ENCODE measurements at places on chromosomes 7 and 10.

GRCh38 chr7:99248391-99249095 is 24.1 kb upstream of the MYH16 start:
- DNase-seq: no peak

DNA sequence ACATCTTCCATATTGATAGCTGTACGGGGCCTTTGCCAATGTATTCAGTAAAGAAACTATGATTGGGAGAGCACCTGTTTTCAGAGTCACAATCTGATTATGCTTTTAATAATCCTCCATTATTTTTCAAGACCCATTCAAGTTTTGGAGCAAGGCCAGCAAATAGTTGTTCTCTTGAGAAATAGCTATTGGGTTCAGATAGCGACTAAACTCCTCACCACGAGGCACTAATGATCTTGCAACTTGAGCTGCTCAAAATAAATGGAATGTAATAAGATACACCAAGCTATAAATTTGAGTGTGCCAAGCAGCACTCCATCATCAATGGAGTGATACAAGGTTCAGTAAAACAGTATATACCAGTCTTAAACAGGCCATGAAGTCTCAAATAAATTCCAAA is 7.4 kb upstream of the MALRD1 start:
- no peak for DNase-seq

DNA sequence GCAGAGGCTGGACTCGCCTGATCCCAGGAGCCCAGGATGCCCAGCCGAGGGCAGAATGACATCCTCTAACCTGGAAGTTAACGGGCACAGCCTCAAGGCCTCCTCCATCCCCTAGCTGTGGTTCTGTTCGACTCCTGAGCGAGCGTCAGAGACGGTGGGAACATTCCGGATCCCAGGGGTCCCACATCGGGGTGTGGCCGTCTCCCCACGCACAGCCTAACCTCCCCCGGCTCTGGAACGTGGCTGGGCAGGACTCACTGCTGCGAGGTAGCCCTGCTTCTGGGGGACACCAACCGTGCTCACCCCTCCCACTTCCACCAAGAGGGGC is 8.4 kb downstream of the FOXL3 start:
- no peak for DNase-seq

DNA sequence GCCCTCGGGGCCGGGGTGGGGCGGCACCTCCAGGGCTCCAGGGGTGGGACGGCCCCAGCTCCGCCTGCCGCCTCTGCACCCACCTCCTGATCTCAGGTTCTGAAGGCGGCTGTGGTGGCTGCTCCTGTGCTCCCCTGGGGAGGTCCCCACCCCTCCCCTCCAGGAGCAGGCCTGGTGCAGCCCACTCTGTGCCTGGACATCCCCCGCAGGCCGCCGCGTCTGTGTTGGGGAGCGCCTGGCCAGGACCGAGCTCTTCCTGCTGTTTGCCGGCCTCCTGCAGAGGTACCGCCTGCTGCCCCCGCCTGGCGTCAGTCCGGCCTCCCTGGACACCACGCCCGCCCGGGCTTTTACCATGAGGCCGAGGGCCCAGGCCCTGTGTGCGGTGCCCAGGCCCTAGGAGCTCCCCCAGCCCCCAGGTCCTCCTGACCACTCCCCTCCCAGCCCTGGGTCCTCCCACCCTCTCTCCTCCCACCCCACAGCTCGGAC is 5.5 kb downstream of the CYP2W1 start:
- DNase-seq: no peak

DNA sequence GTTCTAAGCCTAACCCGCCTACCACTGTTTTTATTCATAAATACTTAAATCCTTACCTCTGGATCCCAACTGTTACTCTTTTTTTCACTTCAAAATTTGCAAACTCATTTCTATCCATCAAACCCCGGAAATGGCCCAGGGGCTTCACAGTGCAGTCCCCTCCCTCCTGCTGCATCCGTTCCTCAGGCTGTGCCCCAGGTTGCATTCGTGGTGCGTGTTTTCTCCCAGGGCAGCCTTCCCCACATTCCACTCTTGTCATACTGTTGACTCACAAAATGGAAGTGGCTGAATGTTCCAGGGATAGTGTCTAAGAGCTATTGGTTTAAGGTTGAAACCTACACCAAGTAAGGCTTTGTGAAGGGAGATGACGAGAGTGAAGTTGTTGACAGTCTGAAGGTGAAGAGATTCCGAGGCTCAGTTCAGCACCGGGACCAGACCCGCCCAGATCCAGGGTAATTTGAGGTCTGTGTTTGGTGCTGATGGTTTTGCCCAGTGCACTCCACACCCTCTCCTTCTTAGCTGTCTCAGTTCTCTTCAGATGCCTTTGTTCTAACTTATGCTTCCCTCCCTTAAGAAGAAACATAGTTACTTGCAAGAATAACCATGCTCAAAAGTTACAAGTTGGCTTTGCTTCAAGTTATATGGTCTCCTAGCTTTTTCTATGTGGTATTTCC is 7.7 kb downstream of the INSIG1 start:
- DNase-seq: no peak

DNA sequence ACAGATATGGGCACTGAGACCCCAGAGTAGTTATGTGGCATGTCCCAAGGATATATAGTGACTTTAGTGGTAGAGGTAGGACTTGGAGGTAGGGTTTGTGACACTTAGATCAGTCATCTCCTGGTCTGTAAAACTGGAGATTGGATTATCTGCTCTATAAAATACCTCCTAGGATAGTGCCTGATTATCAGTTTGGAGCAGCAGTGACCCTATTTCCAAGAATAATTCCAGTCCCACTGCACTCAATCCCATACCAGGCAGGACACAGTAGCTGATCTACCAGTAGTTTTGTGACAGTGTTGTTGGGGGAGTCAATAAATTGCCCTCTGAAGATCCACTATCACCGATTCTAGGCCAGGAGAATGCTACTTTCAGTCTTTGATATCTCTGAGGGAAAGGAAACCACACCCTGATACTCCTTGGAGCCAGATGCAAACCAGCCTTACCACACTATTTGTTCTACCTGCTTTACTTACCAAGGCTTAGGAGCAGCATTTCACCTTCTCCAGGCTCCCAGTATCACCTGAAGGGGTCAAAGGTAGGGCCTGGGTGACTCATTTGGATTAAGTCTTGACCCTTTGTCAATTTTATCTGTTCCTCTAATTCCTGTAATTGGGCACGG is 30.6 kb downstream of the KMT2E start:
- DNase-seq: no peak

DNA sequence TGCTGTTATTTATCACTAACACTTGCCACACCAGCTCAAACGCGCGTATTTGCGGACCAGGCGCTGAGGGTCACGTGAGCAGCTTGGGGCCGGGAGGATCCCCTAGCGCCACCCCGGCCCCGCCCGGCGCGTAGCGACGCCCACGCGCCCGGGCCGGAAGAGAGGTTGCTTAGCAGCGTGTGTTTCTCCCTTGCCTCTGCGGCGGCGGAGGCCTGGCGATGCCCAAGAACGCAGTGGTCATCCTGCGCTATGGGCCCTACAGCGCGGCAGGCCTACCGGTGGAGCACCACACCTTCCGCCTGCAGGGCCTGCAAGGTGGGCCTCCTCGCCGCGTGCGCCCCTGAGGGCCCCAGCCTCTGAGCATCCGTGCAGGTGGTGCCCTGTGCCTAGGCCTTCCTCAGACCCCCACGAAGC is at the start of gene C10orf53:
C10orf53 (plus strand) TSS at position 172 of the 414 bp plus-strand sequence; CDS start at position 219, 47 bp downstream.
- DNase-seq: no peak

DNA sequence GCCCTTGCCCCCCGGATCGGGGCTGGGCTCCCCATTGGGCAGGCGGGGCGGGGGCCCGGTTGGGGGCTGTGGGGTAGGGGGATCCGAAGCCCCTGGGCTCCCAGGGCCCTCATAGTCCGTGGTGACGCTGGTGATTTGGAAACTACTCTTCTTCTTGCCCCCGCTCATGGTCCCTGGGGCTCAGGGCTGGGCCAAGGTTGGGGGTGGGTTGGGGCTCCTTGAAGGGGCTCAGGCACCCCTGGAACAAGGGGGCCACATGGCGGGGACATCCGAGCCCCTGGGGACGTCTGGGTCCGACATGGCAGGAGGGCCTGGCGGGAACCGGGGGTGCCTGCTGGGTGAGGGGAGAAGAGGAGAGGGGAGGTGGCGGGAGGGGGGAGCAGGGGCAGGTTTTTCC is 1.1 kb downstream of the TSC22D4 start:
- DNase-seq: no peak

- DNase-seq: no peak
These were observed 671 bp upstream of the PAXIP1 start for GRCh38 chr7:155003376-155004214.

- no peak for DNase-seq
These were observed 3.9 kb downstream of the TECTB start for GRCh38 chr10:112286837-112287818.

DNA sequence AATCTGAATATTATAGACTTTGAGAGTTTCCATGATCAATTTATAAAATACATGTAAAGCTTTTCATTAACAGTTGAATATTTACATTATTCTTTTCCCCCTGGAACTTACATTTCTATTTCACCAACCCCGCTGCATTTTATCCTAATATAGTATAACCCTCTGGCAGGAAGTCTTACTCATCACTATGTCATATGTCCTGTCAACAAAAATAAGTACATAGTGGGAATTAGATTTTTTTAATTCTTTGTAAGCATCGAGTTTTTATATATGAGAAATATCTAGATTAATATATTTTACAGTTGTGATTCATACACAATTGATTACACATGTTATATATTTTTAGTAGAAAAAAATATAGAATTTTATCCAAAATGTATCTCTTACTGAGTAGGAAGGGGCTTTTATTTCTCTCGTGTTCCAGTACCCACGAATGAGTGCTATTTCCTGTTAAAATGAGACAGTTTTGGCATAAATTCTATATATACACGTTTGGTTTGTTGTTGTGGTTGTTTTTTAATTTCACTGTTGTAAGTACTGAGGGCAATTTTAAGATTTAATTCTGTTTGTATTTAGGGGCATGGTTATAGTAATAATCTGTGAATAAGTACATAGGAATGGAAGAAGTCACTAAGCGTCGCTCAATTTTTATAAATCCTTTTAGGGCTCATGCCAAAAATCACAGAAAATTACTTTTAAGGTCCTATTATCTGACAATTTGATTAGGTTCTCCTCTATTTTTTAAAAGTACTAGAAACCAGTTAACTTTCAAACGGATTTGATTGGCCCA is 87.1 kb downstream of the HECW1 start:
- DNase-seq: no peak

DNA sequence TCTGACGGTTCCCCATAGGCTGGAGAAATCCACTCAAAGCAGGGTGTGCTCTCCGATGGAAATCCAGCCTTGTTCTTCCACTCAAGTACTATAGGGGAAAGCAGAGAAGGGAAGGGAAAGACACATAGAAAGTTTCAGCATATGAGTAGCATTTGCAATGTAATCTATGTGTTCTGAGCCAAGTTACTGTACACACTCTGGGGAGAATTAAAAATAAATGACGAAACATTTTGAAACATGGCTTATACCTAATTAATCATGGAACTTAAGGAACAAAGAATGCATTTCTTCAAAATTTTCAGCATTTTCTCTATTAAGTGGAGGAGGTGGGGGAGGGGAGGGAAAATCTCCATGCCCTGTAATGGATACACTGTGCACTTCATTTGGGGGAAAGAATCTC is 198.1 kb upstream of the HABP2 start:
- no peak for DNase-seq

DNA sequence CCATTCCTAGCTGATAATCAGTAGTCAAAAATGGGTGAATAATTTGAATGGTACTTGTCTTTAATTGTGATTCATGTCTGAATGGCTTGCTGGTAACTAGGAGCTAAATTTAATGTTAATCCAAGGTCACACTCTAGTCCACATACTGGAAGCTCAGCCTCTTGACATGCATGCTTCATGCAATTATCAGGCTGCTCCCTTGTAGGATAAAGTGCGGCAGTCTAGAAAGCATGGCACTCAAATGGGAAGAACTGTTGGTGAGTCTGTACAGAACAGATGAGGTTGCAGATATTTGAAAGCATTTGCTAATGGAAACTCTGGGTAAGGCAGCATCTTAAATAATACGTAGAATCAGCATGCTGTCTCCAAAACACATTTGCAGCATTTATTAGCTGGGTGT is 499.4 kb downstream of the AUTS2 start:
- DNase-seq: no peak

DNA sequence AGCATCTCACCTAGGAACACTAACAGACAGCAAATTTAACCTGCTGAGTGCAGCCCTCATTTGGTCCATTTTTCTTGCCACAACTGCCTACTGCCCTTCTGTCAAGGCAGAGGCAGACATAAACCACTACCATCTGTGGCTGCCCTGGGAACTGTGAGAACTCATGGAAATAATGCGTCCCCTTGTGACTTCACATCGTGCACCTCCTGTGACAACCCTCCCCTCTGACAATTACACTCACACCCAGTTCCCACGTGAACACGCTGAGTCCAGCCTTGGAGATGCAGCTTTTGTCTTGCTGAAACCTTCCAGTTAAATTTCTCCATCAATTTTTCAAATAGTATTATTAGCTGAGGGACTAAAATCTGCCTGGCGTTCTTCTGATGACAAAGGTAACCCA is 193.1 kb upstream of the KLF14 start:
- DNase-seq: no peak

DNA sequence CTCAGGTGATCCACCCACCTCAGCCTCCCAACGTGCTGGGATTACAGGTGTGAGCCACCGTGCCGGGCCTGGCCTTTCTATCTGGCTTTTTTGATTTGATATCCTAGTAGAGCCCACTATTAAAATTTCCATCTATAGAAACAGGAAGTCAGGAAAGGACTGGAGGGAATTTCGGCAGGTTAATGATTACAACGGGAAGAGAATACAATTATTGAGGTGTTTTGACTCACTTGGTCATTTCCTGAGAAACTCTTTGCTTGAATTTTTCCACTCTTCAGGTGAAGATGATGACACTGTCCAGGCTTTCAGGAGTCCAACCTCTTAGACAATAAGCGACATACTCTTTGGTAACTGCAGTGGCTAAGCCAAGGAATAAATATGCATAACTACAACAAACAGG is 1.1 kb upstream of the MKLN1 start:
- DNase-seq: no peak

GRCh38 chr10:86195521-86196157 is 171.0 kb downstream of the GRID1 start:
- DNase-seq: no peak

All from AG04449 (cell line).